ENCODE measurements at places on chromosomes 7 and 10. TPM values are rescaled to one million over a fixed set of nuclear protein-coding genes. Genes with fewer than 3 reads are reported as not detected.

The INMT gene
- 0.94 TPM for total RNA-seq

The EBLN1 gene
- total RNA-seq, result not detected

The NRG3 gene
- total RNA-seq, result not detected

The GBX1 gene
- not detected for total RNA-seq

The MSMB gene
- total RNA-seq, result 1.1 TPM

The THSD7A gene
- 1.5 TPM for total RNA-seq

GRCh38 chr10:62043421-62044021 is 142.0 kb downstream of the ARID5B start:
- no peak for DNase-seq

GRCh38 chr10:48466611-48467240 is 138.1 kb downstream of the ARHGAP22 start:
- no peak for DNase-seq

GRCh38 chr10:90780488-90780887 is 77.4 kb downstream of the HTR7 start:
- no peak for DNase-seq

- no peak for DNase-seq
Measured at GRCh38 chr10:13719425-13719824, 132.7 kb downstream of the PRPF18 start.

GRCh38 chr7:91811236-91811635 is 69.3 kb downstream of the MTERF1 start:
- DNase-seq, result no peak

DNA sequence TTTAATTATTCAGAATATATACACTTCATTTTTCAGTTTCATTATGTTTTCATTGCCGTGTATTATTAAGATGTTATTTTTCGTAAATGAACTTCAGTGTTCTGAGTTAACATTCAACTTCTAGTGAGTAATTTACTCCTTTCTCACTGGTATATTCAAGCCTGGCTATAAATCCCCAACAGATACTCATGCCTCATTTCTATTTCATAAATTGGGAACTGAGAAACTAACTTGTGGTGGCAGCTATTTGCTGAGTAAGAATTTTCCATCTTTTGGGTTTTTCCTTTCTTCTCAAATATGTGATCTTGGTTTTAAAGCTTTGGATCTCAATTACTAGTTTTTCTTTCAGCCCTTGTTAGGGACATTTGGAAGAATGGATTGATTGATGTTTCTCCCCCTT is 281.1 kb downstream of the CDK14 start:
- no peak for DNase-seq

DNA sequence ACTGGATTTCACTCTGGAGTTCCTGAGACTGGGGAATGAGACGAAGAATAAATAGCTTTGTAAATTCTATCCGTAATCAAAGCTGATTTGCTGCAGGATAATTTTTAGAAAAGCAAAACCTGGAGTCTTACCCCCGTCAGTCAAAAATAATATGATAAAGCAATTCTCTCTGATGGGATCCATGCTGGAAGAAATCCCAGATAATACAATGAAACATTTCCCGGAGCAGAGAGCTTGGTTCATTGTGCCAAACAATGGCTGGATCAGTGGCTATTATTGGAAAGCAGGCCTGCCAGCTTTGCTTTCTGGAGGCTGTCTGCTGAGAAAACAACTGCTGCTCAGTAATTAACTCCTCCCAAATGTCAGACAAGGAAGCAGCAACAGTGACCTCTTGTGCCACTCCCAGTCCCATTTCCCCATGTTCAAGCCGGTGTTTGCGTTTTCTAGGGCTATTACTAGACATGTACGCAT is 609.4 kb upstream of the PCDH15 start:
- DNase-seq, result no peak

- DNase-seq, result no peak
Measured at GRCh38 chr7:127976056-127976737, 55.0 kb downstream of the LRRC4 start.

Data from thymus (tissue), 14 donors.